ENCODE measurements at places on chromosomes 2 and 18. TPM values are rescaled to one million over a fixed set of nuclear protein-coding genes. Genes with fewer than 3 reads are reported as not detected.
A peak's percentile ranks its signal among the peaks of the same experiment; 100 is the strongest.

Gene ZNF804A
- total RNA-seq, result not detected

Gene TRAF3IP1
- total RNA-seq, result 7.9 TPM

GRCh38 chr18:50038448-50038847, 156.5 kb downstream of the MYO5B start:
- no peak overlapping the region for H3K27ac ChIP-seq
- H3K27me3 ChIP-seq, result peaks cover 20% of the 10 kb centered on the region
- H3K4me3 ChIP-seq, result no peak overlapping the region
- H3K4me1 ChIP-seq, result peaks cover 2% of the 10 kb centered on the region
- DNase-seq, result peak; percentile 18

- no peak overlapping the region for H3K27ac ChIP-seq
- H3K4me3 ChIP-seq, result no peak overlapping the region
- H3K36me3 ChIP-seq, result no peaks in the 10 kb centered on the region
- H3K4me1 ChIP-seq, result peaks cover 14% of the 10 kb centered on the region
- no peak for DNase-seq
- H3K27me3 ChIP-seq, result no peaks in the 10 kb centered on the region
Observed at GRCh38 chr2:85925216-85925671, 36.5 kb upstream of the ST3GAL5 start.

GRCh38 chr18:74896390-74896991, 298.8 kb downstream of the ZNF407 start:
- peaks cover 6% of the 10 kb centered on the region for H3K36me3 ChIP-seq
- no peak overlapping the region for H3K4me3 ChIP-seq
- DNase-seq, result peak; percentile 53
- H3K4me1 ChIP-seq, result peaks cover 12% of the 10 kb centered on the region
- H3K27me3 ChIP-seq, result no peaks in the 10 kb centered on the region
- no peak overlapping the region for H3K27ac ChIP-seq

GRCh38 chr2:198706476-198707082, 751.2 kb downstream of the SATB2 start:
- H3K27ac ChIP-seq, result no peak overlapping the region
- H3K4me3 ChIP-seq, result no peak overlapping the region
- H3K27me3 ChIP-seq, result no peaks in the 10 kb centered on the region
- H3K4me1 ChIP-seq, result no peaks in the 10 kb centered on the region
- no peak for DNase-seq

Gene REG3A
- not detected for total RNA-seq

Measured in activated CD8-positive, alpha-beta T cell treated with anti-CD3 and anti-CD28 coated beads for 36 hours (primary cell).